ENCODE measurements at places on chromosomes 7 and 10.

GRCh38 chr10:25839683-25840082, 94.3 kb upstream of the MYO3A start:
- DNase-seq = no peak

DNA sequence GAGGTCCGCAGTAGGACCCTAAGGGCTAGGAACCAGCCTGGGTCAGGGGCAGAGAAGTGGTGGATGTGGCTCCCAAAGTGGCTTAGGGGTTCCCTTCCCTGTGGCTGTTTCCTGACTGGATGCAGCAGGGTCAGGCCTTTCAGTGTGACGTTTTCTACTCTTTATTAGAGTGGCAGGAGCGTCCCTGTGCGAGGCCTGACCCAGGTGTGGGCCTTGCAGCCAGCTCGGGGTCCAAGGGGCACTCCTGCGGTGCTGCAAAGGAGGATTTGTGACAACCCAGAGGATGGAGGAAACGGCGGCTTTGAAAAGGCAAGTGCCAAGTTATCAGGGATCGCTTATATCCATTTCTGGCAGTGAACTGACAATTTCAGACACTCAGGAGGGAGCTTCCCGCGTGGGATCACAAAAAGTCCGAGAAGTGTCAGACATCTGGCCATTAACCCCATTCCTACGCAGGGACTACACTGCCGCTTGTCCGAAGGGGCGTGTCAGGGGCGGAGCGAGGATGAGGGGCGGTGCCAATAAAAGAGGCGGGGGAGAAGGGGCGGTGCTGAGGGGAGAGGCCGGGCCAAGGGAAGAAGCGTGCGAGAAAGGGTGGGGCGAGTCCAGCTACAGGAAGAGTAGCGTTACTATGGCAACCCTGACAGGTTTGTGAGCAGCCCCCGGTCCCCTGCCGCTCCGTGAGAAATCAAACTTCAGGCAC, 98.8 kb upstream of the ZNF722 start:
- DNase-seq = no peak

DNA sequence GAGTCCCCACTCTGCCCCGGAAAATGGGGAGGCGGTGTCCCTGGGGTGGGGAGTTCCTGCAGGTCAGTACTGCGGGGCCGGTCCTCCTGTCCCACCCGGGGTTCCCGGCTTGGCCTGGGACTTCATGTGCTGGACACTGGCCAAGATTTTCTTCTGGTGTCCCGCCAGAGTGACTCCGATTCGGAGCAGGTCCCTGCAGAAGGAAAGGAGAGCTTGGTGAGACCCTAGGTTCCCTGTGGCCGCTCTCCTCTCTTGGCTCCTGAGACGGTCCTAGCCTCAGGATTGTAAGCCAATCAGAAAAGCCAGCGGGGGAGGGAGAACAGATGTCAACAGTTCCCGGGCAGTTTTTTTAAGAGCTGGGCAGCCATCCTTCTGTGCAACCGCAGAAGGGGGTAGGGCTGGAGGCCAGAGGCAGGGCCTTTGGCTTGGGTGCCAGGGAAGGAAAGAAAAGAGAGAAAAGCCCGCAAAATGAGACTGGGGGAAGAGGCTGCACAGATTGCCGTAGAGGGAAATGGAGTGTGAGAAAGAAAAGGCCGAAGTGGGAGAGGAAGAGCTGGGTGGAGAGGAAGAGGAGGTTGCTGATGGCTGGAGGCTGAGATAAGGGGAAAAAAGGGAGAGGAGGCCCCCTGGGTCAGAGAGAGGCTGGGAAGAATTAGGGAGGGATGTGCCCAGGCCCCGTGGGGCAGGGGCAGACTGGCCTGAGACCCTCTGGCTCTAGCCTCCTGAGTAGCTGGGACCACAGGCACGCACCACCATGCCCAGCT, 23.7 kb downstream of the EPHB4 start:
- peak; percentile 83 for DNase-seq

- DNase-seq = peak; percentile 42
Measured at GRCh38 chr7:97317575-97317974, 200.1 kb downstream of the SDHAF3 start.

DNA sequence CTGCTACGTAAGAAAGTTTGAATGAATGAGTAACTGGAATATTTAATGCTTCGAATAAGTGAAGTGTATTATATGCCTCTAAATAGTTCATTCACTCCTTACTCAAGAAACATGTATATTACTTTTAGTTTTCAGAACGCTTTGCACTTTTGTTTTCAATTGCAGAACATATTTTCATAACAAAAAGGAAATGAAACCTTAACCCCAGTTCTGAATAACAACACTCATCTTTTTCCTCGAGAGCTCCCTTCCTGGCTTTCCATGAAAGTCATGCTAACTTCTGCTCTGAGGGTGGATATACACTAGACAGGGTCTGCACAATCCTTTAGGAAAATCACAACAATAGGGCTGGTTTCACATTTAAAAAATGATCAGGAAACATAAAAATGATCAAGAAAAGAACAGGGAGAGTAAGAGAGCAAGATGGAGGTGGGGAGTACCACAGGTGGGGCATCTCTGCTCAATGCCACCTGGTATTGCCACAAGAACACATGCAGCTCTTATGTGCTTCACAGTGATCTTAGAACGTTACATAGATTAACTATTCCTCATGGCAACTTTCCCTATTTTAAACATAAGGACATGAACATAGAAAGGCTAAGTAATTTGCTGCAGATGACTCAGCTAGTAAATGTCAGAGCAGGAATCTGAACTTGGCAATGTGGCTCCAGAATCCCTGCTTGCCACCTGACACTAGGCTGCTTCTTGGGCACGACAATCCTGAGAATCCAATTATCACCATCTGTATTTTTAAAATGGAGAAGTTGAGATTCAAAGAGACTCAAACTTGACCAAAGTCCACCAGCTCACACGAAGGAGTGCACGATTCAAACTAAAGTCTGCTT, 219.5 kb upstream of the AOAH start:
- DNase-seq = no peak

GRCh38 chr7:12646139-12646538, 41.3 kb upstream of the ARL4A start:
- DNase-seq = no peak

- peak; percentile 70 for DNase-seq
Measured at GRCh38 chr7:121107923-121108498, 119.5 kb downstream of the CPED1 start.

Data from HCEC 1CT (cell line).